ENCODE measurements at places on chromosomes 11 and 22.

DNA sequence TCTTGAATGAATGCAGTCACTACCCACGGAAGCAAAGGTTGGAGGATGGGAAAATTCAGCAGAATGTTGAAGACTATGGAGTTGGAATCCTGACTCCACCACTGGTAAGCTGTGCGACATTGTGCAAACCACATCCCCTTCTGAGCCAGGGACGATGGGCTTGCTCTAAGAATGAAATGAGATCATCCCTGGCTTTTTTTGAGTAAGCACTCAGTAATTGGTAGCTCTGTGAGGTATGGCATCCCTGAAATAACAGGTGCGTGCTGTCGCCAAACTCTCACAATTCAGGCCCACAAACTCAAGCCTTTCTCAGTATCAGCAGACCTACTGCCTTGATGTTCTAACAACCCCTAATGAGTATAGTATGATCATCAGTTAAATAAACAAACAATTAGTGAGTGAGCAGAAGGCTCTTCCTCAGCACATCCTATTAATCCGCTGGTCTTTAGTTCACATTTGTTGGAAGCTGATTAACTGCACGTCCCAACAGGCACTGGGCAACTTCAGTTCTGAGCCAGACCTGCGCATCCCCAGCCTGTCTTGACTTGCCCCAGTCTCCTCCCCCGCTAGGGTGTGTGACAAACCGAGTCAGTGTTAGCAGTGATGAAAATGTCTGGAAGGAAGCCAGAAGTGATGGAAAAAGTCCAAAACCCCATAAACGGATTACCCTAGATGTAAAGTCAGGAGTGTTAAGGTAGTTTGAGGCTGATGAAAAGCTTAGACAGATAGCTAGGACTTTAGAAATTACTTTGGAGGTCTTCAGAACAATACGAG, 235.5 kb downstream of the GRIK4 start:
- DNase-seq = no peak

GRCh38 chr11:3099178-3099577, 42.0 kb upstream of the CARS1 start:
- DNase-seq = no peak

DNA sequence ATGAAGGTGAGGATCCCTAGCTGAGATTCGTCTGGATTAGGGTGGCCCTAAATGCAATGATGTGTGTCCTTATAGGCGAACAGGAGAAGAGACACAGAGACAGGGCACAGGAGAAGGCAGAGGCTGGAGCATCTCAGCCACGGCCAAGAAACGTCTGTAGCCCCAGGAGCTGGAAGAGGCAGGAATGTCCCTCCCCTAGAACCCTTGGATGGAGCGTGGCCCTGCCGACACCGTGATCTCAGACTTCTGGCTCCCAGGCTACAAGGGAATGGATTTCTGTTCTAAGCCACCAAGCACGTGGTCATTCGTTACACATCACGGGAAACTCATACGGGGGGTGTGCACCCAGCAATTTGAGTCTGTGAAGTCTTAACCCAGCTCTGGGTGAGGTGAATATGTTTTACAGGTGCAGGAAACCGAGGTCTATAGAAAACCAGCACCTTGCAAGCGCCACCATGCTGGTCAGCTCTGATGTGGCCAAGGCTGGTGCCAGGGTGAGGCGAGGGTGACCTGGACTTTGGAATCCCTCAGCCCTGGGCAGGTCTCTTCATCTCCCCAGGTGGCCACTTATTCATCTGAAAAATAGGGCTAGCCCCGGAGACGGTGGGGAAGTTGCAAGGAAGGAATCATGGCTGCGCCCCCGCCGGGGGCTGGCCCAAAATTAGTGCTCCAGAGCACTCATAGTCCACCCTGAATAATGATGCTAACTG, 89.5 kb upstream of the FGF3 start:
- no peak for DNase-seq

DNA sequence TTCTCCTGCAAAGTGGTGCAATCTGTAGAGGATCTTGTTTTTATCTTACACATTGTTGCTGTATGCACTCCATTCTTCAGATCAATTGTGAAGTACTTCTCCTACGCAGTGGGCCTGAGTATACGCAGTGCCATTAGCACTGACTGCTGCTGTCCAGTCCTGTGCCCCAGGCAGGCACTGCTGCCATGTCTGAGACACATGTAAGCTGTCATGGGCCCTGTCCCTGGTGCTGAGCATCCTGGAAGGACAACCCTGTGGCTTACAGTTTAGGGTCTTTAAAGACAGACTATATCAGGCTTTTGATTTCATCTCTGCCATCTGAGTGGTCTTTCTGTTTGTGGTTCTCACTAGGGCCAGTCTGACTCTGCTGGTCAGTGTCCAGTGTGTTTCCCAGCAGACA, 44.8 kb upstream of the PTPN5 start:
- peak; percentile 6 for DNase-seq

GRCh38 chr11:42138454-42138853, 679.0 kb upstream of the LRRC4C start:
- DNase-seq = no peak

GRCh38 chr22:33553493-33553892, 366.8 kb downstream of the LARGE1 start:
- no peak for DNase-seq

DNA sequence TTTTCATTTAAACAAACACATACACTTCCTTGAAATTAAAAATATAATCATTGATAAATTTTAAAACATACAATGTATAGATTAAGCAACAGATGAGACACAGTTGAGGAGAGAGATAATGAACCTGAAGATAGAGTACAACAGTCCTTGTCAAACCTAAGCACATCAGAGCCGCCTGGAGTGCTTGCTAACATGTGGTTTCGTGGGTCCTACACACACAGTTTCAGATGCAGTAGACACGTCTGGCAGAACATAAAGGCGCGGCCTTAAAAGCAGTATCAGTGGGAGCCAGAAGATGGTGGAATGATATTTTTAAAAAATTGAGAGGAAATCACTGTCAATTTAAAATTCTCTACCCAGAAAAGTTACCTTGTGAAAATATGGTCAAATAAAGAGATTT, 134.4 kb downstream of the MPPED1 start:
- DNase-seq = no peak

All from iris pigment epithelial cell (primary cell).